ENCODE measurements at places on chromosomes 11 and 22.

DNA sequence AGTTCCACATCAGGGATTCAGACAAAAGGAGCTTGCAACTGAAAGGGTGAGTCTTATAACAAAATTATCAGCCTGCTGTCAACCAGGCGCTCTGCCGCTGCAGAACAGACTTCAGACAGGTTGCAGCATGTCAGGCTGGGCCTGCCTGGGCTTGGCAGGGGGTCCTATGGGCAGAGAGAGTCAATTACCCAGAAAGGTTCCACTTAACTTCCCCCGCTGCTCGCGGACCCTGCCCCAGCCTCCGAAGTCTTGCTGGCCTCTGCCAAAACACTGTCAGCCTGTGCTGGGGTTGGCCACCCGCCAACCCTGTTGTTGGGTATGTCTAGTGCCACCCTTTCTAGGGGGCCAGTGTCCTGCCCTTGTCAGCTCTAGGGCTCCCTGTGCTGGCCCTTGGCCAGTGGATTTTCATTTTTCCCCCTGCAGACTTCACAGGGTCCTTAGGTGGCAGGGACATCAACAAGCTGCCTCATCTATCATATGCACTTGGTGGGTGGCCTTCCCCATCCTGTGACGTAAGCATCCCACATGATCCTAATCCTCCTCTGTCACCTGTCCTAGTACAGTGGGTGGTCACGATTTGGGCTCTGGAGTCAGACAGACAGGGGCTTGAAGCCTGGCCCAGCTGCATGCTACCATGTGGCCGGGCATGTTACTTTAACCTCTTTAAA, 166.5 kb upstream of the CADM1 start:
- DNase-seq, result no peak

GRCh38 chr22:26906464-26906863, 249.1 kb downstream of the MIAT start:
- DNase-seq, result no peak

GRCh38 chr22:42388130-42388797, 43.9 kb downstream of the NFAM1 start:
- peak; percentile 57 for DNase-seq

GRCh38 chr11:69487849-69488542, 6.5 kb downstream of the LINC01488 start:
- DNase-seq, result no peak

GRCh38 chr11:72815110-72815618, 953 bp downstream of the ATG16L2 start:
- no peak for DNase-seq

DNA sequence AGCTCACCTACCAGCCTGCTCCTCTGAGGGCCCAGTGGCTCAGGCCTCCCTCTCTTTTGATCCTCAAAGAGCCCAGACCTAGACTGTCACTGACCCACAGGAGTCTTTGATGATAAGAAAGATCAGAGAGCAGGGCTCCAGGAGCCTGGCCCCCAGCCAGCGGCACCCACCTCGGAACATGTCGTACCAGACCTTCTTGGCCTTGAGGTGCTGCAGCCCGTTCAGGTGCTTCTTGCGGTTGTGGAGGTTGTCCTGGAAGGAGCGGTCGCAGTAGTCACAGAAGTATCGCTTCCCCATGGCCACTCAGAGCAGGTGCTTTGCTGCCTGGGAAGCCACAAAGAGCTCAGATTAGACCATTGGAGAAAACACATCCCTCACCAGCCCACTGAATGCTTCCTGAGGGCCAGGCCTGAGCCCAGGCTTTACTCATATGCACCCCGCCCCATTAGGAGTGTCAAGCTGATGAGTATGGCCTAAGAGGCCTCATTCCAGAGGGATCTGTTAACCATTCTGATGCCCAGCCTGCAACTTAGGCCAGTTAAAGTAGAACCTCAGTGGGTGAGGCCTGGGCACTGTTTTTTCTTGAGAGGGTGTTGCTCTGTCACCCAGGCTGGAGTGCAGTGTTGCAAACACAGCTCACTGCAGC, 18.4 kb downstream of the ZMAT5 start:
- no peak for DNase-seq

DNA sequence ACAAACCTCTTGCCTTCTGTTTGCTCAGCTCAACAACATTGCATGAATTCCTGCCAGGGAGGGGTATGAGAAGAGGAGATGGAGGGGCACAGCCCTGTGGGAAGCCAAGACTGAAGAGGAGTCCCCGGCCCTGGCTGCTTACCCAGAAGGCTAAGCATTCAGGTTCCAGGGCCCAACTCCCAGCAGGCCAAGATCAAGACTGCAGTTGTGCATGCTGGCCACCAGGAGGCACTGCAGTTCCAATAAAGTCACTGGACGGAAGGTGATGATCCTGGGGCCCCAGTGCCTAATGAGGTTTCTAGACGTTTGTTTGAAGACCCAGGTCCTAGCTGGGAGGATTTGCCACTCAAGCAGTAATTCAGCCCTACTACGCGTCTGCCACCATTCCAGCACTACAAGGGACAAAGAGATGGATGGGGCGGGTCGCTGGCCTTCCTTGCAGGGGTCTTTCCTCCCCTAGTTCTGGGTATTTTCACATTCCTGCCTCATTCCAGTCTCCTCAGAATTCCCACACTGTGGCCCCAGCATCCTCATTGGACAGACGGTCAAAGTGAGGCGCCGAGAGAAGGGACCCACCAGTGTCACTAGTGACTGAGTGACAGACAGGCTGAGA, 23.6 kb downstream of the ALX4 start:
- peak; percentile 79 for DNase-seq

DNA sequence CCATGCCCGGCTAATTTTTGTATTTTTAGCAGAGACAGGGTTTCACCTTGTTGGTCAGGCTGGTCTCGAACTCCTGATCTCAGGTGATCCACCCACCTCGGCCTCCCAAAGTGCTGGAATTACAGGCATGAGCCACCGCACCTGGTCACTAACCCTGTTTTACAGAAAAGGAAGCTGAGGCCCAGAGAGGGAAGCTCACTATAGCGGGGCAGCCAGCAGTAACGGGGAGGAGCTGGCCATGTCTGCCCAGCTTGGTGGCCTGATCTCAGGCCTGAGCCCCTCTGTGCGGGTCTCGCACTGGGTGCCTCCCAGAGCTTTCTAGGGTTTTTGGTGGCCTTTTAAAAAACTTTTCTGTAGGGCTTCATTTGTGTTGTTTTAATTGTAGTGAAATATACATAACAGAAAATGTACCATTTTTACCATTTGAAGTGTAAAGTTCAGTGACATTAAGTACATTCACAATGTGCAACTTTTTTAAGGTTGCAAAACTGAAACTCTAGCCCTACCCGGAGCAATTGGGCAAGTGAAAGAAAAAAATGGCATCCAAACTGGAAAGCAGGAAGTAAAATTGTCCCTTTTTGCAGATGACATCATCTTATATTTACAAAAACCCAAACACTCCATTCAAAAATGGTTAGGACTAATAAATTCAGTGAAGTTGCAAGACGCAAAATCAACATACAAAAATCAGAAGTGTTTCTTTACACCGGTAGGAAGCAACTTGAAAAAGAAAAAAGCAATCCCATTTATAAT, 14.5 kb upstream of the CYTH4 start:
- DNase-seq, result no peak

DNA sequence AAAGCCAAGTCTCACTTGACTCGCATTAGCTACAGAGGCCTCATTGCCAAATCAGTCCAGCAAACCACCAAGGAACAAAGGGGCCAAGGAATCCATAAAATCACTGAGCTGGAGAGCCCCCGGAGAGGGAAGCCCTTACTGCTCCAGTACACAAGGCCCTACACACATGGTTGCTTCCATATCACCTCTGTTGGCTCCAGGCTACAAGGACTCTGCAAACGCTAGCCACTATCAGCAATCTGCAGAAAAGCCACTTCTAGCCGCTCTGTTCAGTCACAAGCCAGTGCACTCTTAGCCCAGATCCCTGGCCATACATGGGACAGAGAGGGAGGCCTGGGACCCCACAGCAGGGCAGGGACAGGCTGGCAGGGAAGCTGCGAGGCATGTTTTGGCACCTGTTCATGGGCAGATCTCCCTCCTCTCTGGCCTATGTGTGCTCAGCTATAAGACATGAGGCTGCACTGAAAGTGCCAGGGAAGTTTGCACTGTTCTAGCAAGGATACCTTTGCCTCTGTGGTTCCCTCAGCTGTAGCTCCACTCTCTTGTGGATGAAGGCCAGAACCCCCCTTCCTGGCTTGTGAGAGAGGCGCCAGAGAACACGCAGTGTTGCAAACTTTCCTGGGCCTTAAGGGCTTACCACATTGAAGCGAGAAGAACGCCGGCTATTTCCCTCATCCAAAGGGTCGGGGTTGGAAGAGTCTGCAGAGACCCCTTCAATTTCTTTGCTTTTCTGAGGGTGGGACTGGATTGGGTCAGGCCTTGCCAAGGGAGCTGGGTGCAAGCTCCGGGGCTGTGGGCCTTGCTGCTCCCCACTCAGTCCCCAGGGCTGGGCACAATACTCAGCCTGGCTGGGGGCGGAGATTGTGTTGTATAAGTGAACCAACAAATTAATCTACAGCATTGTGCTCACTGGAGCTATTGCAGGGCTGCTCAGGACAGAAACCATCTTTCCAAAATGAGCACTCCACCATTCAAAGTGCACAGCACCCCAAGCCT, 108.7 kb upstream of the PITPNB start:
- DNase-seq, result no peak

GRCh38 chr11:24496386-24496735, 492 bp upstream of the LUZP2 start:
- DNase-seq, result peak; percentile 1

GRCh38 chr11:49302360-49302759, 94.0 kb upstream of the FOLH1 start:
- DNase-seq, result no peak

DNA sequence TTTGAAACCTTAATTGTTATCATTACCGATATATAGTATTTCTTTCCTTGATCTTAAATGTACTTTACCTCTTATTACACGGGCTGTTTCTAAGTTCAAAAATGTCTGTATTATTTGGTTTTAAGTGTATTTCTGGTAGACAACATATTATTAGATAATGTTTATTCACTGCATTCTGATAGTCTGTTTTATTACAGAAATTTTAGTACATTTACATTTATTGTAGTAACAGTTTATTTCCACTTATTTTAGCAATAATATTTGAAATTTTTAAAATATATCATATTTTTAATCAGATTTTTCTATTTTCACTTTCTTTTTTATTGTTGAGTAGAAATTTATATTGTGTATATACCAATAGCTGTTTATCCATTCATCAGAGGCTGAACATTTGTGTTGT, 1195.2 kb downstream of the TBC1D22A start:
- no peak for DNase-seq

GRCh38 chr11:65419772-65420481, 2.7 kb upstream of the NEAT1 start:
- no peak for DNase-seq

GRCh38 chr11:33543823-33544222, 156.8 kb downstream of the C11orf91 start:
- no peak for DNase-seq

GRCh38 chr22:17307566-17307965, 61.7 kb upstream of the CECR2 start:
- DNase-seq, result no peak

DNA sequence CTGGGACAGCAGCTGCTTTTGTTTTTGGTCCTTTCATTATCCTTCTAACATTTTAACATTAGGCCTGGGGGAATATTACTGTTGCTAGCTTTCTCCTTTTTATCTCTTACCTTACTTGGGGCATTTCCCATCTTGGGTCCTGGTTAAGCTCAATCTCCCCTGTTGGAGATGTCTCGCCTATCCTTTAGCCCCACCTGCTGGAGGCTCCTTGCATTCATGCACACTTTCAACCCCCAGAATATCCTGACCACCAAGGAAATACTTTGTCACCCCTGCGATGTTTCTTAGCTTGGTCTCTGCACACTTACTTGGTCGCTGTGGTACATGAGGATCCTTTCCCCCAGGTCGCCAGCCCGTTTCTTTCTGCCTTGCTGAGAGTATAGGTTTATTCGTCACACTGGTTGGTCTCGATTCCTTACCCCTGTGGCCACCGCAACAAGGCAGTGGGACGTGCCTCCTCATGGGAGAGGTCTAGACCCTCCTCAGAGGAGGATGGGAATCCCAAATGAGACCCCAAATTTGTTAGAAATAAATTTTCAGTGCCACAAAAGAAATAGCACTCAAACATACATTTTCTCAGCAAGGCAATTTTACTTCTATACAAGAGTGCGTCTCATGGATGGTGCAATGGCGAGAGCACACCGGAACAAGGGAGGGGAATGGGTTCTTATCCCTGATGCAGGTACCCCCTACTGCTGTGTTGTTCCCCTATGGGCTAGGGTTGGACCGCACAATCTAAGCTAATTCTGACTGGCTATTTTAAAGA, 5.4 kb upstream of the TXN2 start:
- peak; percentile 63 for DNase-seq

DNA sequence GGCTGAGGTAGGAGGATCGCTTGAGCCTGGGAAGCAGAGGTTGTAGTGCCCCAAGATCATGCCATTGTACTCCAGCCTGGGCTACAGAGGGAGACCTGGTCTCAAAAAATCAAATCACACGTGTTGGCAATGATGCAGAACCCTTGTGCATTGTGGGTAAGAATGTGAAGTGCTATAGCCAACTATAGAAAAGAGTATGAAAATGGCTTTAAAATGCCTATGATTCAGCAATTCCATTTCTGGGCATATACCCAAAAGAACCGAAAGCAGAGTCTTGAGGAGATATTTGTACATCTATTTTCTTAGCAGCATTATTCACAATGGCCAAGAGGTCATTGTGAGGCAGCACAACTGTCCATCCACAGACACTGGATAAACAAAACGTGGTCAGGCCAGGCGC, 2.6 kb upstream of the FADS3 start:
- no peak for DNase-seq

- no peak for DNase-seq
Observed at GRCh38 chr22:25100402-25100801, 99.3 kb upstream of the CRYBB3 start.

DNA sequence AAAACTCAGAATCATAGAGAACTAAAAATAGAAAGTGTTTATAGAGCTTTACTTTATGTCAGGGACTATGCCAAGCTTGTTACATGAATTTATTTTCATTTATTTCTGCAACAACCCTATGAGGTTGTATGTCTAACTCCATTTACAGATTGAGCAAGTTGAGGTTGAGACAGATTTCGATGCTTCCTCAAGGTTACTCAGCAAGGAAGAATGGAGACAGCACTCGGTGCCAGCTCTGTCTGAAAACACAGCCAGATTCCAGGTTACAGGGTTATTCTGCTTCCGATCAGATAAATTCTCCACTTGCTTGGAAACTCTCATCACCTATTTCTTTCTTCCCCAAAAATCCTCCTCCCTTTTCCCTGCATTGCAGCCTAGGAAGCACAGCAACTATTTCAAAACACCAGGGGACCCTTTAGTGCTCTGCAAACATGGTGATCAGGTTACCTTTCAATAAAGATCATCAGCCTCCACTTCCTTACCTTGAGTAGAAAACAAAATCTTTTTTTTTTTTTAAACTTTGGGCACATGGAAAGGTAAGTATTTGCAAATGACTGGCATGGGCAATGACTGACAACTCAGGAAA, 7.0 kb downstream of the MMP3 start:
- DNase-seq, result no peak

All from neural crest cell (in vitro differentiated cells).